Stimulated activated CD8-positive, alpha-beta memory T cell treated with anti-CD3 and anti-CD28 coated beads, Interleukin-15, amount 100 ng/mL, for 48 hours (primary cell): ENCODE measurements at places on chromosomes 3 and 15.

DNA sequence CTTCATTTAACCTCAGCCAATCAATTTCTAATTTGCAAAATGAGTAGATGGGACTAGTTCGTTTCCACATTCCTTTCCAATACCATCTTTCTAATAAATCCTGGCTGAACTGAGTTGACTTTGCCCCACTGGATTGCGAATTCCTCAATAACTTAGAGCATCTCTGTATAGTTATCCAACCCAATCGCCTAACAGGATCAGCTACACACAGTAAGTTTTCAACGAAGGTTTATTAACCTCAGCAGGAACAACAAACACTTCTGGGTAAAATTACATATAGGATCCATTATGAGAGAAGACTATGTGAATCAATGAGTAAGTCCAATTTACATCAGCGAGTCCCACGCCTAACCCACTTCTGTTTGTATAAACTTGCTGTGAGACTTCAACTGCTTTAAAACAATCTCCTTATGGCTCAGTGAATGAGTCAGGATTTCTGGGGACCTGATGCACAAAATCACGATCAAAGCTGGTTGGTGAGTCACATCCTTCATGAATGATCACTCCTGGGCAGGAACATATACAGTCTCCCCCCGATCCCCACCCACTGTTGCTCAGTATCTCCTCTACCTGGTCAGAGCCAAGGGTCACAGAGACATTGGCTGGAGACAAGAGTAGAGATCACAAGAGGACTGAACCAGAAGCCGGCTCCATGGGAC lies 142.8 kb downstream of the EDEM1 start:
- DNase-seq: peak; percentile 30

- no peak for DNase-seq
These were observed 43.2 kb downstream of the FGF12 start for GRCh38 chr3:192684151-192684550.

GRCh38 chr15:70045045-70045444 lies 52.7 kb downstream of the TLE3 start:
- no peak for DNase-seq

DNA sequence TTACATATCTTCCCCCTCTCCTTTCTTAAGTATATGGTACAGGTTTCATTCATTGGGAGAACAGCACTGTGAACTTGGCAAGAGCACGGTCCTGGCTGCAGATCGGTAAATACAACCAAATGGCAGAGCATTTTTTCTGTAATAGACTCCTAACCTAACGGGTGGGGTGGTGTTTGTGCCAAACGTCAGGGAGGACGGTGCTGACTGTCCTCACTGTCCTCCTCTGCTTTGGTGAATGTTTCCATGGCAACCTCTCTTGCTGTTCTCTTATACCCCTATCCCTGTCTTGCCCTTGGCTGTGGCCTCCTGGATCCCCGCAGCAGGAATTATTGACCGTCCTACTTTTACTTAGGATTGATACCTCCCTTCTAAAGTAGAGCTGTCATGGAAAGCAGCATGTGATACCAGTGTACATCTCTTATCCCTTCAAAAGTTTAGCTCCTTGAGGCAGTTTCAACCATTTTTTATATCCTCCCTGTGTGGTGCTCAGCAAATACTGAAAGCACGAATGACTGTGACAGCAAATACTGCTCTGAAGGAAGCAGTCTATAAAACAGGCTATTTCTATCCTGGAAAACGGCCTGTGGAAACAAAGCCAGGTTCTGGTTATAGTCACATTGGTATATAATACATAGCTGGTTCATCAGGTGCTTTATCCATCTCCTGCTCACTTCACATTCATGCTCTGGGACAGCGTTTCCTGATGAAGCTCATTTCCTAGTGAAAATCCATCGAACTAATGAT lies 275.4 kb upstream of the C2CD4B start:
- DNase-seq: no peak

DNA sequence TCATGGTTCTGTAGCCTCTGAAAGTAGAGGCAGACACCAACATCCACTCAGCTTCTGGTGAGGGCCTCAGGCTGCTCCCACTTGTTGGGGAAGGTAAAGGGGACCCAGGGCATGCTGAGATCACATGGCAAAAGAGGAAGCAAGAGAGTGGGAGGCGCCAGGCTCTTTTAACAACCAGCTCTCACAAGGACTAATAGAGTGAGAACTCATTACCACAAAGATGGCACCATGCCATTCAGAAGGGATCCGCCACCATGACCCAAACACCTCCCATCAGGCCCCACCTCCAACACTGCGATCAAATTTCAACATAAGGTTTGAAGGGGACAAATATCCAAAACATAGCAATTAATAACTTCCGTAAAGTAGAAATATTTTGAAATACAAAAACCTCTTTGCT lies 192.3 kb downstream of the OCA2 start:
- no peak for DNase-seq

- no peak for DNase-seq
These were observed at the start of gene PPARG for GRCh38 chr3:12288182-12289129. Gene PPARG, plus strand, starts transcription at chr3:12289070. Its CDS starts 90,642 bp downstream, at chr3:12379712.

DNA sequence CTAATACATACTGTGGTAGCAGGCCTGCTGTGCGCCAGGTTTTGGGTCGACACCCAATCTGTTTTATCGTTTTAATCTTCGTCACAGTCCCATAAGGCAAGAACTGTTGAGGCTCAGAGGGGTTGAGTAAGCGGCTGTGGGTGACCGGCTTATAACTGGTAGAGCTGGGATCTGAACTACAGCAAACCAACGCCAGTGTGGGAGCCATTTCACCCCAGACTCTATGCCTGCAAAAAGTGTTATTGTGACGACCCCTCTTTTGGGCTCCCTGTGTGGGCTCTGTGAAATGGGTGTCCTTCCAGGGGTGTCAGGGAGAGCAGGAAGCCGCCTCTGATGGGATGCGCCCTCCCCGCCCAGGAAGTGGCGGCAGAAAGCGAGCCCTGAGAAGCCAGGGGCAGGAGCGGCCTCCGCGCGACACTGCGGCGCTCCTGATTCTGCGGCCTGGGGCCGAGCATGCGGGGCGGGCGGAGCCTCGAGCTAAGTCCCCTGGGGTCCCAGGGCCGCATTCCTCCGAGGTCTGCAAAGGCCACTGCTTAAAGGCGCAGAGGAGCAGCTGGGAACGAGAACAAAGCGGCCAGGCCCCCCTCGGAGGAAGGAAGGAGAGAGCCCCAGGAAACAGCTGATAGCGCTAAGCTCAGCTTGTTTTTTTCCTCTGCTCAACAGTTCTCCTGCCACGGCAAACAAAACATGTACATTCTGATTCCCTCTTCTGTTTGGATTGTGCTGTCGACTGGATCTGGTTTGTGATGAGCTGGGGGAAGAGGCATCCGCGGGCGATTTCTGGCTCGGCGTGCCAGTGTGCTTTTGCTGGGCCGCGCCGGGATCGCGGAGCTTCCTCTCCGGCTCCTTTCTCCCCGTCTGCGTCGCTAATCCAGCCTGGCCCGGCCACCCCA lies 33.9 kb downstream of the GRK7 start:
- DNase-seq: peak; percentile 19
